ENCODE measurements at places on chromosomes 2 and 18.

DNA sequence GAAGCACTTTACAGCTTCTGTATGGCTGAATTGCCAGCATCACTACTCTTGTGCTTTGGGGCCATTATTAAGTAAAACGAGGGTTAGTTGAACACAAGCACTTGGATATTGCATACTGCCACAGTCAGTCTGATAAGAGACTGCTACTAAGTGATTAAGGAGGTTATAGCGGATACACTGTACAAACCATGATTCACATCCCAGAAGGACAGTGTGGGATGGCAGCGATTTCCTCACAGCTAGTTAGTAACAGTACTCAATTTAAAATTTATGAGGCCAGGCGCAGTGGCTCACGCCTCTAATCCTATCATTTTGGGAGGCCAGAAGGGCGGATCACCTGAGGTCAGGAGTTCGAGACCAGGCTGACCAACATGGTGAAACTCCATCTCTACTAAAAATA, 2.6 kb upstream of the BMPR2 start:
- DNase-seq: no peak

DNA sequence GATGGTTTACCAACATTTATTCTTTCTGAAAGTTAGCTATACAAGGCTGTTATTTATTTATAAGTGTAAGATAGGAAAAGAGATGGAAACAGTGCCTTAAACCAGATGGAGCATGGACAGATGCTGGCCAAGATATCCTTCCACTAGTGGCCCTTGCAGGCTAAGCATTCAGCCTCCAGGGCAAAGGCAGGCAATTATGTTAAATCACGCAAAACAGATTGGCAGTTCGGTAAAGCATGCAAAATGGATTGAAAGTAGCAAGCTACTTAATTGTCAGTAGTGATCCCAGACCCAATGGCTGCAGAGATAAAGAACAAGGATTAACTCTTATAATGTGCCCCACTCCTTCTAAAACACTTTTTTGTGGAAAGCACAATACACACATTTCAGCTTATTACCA, 105.4 kb upstream of the MAP4K3 start:
- no peak for DNase-seq

GRCh38 chr2:152086231-152086630, 12.6 kb downstream of the CACNB4 start:
- DNase-seq: no peak

DNA sequence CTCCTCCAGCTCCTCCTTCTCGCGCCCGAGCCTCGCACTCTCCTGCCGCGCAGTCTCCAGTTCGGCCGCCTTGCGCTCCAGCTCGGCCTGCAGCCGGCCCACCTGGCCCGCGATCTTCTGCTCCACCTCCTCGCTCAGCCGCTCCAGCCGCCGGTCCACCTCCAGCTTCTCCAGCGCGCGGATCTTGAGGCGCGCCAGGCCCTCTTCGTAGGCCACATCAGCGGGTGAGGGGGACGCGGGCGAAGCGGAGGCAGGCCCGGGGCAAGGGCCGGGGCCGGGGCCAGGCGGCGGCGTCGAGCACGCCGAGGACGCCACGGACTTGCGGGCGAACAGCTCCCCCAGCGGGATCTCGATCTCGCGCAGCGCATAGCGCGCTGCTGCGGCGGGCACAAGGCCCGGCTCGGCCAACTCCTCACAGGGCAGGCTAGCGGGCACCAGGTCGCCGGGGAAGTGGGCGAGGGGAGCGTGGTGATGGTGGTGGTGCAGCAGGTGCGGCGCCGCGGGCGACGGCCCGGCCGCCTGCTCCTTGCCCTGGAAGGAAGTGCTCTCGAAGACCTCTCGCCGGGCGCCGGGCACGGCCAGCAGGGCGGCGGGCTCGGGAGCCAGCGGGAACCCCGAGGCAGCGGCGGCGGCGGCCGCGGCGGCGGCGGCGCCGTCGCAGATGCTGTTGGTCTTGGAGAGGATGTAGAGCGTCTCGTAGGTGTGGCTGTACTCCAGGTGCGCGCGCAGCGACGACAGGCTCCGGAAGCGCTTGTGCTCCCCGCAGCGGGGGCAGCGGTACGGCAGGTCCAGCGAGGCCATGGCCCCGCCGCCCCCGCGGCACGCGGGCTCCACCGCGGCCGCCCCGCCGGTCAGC, 15.2 kb downstream of the FBXO41 start:
- DNase-seq: no peak

DNA sequence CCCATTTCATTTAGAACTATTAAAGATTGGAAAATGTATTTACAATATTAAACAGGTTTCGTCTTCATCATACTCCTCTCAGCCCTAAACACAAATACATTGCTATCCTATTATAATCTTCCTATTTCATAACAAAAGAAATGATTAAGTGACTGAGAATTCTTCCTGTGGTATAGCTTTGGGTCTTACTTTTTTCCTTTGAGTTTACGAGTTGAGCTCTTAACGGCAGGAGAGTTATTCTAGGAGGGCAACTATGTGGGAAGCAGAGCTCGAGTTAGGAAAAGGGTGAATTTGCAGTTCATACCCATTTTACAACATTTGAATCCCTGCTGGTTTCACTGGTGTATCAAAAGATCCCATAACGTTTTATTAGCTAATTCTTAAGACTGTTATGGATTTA, 105.0 kb downstream of the FIGN start:
- DNase-seq: no peak

GRCh38 chr2:173664513-173664910, 300.7 kb downstream of the SP3 start:
- no peak for DNase-seq

- DNase-seq: no peak
Measured at GRCh38 chr2:187942876-187943275, 348.8 kb upstream of the GULP1 start.

Data from non-pigmented ciliary epithelial cell (primary cell).